HFFc6 (cell line): ENCODE measurements at places on chromosomes 5 and 9. TPM values are rescaled to one million over a fixed set of nuclear protein-coding genes. Genes with fewer than 3 reads are reported as not detected.

DNA sequence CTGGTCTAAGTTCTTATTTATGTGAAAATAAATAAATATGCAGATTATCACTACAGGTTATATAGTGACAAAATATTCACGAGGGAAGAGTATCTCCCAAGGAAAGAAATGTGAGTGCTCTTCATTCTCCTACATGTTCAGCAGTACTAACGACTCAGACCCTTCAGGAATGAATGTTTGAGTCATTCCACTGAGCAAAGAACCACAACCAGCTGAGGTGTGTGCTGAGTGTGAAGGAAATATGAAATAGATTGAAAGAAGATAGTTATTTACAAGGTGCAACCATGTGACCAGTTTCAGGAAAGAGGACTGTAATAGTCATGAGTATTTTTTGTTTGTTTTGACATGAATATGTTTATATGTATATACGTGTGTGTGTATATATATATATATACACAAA, 228.7 kb downstream of the TUSC1 start:
- no peak for DNase-seq

Gene IL33
- total RNA-seq, result 0.35 TPM in 1 of 3 replicates, not detected in the others

DNA sequence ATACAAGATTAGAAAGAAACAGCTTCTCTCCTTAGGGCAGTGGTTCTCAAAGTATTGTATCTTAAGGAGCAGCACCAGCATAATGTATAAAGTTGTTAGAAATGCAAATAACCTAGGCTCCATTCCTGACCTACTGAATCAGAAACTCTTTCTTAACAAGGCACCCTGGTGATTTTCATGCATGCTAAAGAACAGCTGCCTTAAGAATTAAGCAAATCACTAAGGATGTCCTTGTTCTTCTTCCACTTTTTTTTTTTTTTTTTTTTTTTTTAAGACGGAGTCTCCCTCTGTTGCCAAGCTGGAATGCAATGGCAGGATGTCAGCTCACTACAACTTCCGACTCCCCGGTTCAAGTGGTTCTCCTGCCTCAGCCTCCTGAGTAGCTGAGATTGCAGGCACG, 1095.2 kb upstream of the EDIL3 start:
- no peak for DNase-seq

DNA sequence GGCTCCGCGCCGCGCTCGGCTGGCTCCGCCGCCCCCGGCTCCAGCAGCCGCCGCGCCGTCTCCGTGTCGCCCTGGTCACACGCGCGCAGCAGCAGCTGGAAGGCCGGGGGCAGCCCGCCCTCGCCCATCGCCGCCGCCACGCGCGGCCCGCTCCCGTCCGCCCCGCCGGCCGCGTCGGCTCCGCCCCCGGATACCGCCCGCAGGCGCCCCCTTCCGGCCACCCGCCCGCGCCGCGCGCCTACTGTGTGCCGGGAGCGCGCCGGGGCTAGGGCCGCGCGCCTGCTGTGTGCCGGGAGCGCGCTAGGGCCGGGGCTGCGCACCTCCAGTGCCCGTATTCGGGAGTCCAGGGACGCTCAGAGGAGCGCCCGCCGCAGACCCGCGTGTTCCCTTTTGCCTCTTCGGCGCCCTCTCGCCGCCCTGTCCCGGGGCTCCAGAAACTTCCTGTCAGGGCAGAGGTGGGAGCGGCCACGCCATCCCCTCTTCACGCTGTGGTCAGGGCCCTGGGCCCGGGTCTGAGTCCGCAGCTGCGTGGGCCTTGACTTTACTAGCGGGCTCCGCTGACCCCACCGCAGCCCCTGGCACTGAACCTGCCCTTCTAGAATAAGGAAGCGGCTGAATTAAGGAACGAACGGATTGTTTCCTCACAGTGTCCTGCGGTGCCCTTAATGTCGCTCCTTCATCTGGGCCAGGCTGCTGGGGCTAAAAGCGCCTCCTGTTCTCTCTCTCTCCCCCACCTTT, at the start of gene ANKS6:
TSS of gene ANKS6 (minus strand) at position 192 of the 738 bp plus-strand sequence. CDS start at position 128, 64 bp downstream.
- DNase-seq, result peak; percentile 39

Gene GAPT
- not detected in 3 replicates for total RNA-seq

- no peak for DNase-seq
These were observed 32.3 kb downstream of the MARCHF11 start for GRCh38 chr5:16147179-16147900.

- DNase-seq, result no peak
These were observed 324.1 kb upstream of the TNC start for GRCh38 chr9:115442054-115442453.

Gene PPP3R2
- total RNA-seq, result not detected in 3 replicates

DNA sequence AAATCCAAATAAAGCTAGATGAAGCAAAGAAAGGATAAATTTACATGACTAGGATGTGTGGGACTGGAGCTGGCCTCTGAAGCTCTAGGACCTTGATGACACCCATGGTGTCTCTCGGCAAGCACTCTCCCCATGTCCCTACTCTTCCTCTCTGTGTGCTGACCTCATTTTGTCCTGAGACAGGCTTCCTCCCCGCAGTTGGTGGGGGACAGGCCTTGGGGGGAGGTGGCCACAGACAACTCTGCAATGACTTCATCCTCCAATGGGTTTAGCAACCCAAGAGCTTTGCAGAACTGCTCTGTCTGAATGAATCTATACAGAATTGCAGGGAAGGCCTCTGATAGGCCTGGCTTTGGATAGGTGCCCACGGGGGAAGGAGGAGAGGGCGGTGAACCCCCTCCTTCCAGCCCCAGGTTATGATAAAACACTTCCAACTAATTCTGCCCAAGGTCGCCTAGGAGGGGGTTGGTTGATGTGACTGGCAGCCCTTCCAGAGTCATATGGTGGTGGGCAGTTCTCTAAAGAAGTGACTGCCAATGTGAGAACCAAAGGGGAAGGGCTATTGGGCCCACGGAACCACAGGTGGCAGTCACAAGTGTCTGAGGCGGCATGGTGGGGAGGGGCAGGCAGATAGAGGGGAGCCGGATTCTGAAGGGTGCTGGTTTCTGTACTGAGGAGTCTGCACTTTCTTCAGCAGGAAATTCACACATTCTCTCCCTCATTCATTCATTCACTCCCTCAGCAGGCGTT, 6.0 kb downstream of the SLC6A7 start:
- DNase-seq, result no peak

- no peak for DNase-seq
These were observed 66.1 kb downstream of the PAX5 start for GRCh38 chr9:36967997-36968396.

Gene ZNF618
- total RNA-seq, result 9.9 to 13.6 TPM (median 10.3 TPM) in 3 replicates

GRCh38 chr9:36929350-36929675, 104.8 kb downstream of the PAX5 start:
- DNase-seq, result no peak

DNA sequence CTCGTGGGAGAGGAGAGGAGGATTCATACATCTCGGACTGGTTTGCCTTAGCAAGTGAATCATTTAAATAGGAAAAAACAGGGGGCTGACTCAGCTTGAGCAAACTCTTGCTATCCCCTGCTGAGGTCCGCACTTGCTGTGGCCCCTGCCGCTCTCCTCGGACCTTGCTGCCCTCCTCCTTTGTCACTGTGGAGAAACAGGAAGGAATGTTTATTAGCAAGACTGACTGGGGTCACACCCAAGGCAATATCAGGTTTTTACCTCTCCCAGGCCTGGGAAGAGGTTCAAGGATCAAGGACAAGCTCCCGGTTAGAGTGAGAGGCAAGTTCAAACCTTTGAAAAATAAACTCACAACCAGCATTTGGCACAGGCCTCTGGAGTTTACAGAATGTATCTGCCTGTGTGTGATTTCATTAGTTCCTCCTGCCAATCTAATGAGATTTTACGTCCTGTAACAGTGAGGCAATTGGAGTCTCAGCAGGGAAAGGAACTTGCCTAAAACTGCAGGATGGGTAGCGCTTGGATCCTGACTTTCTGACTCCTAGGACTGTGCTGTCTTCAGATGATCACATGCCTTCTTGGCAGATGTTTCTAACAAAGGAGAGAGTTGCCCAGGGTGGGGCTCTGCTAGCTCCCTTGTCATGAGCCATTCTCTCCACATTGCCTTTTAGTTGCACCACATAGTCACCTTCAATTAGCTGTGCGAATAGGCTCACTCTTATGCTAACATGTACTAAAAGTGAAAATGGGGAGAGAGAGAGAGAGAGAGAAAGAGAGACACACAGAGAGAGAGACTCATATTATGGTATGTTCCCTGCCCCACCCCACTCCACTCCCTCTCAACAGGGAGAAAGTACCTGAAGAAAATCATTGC, 108.6 kb upstream of the CDKN2B start:
- no peak for DNase-seq

Gene COL15A1
- 0.08 and 0.48 TPM in 2 replicates for total RNA-seq

Gene PIP5KL1
- total RNA-seq, result 1.5 to 2.1 TPM (median 2.1 TPM) in 3 replicates

DNA sequence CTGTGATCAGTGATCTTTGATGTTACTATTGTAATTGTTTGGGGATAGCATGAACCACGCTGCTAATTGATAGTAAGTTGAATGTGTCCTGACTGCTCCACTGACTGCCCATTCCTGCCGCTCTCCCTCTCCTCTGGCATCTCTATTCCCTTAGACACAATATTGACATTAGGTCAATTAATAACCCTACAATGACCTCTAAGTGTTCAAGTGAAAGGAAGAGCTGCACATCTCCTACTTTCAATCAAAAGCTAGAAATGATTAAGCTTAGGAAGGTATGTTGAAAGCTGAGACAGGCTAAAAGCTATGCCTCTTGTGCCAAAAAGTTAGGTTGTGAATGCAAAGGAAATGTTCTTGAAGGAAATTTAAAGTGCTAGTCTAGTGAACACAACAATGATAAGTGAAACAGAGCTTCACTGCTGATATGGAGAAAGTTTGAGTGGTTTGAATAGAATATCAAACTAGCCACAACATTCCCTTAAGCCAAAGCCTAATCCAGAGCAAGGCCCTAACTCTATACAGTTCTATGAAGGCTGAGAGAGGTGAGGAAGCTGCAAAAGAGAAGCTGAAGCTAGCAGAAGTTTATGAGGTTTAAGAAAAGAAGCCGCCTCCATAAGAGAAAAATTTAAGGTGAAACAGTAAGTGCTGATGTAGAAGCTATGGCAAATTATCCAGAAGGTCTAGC, 12.9 kb downstream of the CLINT1 start:
- DNase-seq, result no peak

Gene PTGES
- total RNA-seq, result 11.6 to 27.7 TPM (median 14.4 TPM) in 3 replicates

DNA sequence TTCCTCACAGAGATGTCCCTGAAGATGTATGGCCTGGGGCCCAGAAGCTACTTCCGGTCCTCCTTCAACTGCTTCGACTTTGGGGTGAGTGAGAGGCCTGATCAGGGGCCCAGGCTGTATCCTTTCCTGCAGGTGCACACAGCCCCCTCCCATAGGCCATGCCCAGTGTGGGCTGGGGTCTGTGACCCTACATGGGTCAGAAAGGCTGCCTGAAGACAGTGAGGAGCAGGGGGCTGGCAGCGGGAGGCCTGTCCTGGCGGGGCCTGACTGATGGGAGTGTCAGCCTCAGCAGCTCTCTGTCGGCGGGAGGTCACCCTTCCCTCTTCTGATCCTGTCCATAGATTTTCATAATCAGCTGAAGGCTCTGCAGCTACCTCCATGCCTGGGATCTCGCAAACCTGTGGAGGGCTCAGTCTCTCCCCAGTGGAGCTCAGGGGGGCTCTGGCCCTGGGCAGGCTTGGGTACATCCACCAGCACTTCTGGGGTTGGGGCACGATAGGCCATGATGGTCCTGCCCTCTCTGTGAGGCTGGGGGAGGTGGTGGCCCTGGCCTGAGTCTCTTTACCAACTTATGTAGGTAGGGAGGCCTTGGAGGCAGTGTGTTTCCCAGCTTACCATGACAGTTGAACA, 98.5 kb downstream of the CACNA1B start:
- no peak for DNase-seq

- DNase-seq, result no peak
These were observed 559 bp downstream of the SLC38A9 start for GRCh38 chr5:55711507-55712022.

- no peak for DNase-seq
These were observed at the start of gene SH2D3C for GRCh38 chr9:127778280-127779135. Gene SH2D3C, minus strand, starts transcription at chr9:127778666. Its CDS starts 39 bp downstream, at chr9:127778627.

- DNase-seq, result no peak
These were observed 170.4 kb downstream of the RFK start for GRCh38 chr9:76223749-76224340.

DNA sequence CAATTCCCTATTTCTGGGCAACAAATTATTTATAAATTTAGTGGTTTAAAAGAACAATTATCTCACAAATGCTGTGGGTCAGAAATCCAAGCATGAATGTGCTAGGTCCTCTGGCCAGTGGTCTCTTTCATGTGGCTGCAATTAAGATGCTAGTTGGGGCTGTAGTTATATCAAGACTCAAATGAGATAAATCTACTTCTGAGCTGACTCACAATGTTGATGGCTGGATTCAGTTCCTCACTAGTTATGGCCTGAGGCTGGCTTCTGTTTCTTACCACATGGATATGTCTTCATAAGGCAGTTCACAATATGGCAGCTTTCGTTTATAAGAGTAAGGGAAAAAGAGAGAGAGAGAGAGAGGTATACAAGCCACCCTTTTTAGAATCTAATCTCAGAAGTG, 717.0 kb downstream of the PRELID2 start:
- DNase-seq, result peak; percentile 17

- DNase-seq, result no peak
These were observed 1.6 kb downstream of the HAPLN1 start for GRCh38 chr5:83718936-83719495.

DNA sequence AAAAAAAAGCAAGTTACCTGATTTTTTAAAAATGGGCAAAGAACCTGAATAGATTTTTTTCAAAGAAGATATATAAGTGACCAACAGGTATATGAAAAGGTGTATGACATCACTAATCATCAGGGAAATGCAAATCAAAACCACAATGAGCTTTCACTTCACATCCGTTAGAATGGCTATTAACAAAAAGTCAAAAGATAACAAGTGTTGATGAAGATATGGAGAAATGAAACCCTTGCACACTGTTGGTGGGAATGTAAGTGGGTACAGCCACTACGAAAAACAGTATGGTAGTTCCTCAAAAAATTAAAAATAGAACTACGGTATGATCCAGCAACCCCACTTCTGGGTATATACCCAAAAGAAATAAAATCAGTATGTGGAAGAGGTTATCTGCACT, 134.8 kb downstream of the UGCG start:
- DNase-seq, result no peak

DNA sequence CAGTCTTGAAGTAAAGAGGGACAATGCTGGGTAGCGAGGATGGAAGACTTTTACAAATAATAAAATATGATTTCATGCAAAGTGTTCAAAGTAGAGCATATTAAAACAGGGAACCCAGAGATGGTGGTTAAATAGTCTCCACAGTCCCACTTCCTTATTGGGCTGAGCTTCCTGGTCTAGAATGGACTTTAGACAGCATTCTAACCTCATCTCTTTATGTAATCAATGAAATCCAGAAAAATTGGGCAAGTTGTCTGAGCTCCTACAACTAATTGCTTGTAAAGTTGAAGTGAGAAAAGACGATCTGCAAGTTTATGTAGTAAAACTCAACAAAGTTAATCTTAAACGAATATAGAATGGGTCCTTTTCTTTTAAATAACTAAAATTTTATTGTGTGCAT, 328.9 kb downstream of the PJA2 start:
- no peak for DNase-seq

- peak; percentile 80 for DNase-seq
These were observed 38.8 kb upstream of the ANXA2R start for GRCh38 chr5:43078956-43079355.

GRCh38 chr9:133703591-133704399, 34.4 kb downstream of the SARDH start:
- DNase-seq, result no peak

GRCh38 chr9:70639853-70640814, 225.7 kb upstream of the KLF9 start:
- DNase-seq, result peak; percentile 61

Gene GRXCR2
- total RNA-seq, result not detected in 3 replicates

GRCh38 chr5:109711673-109712072, 21.9 kb downstream of the MAN2A1 start:
- DNase-seq, result no peak

GRCh38 chr9:5416953-5417352, 20.8 kb downstream of the PLGRKT start:
- DNase-seq, result no peak
